SJSA1 (cell line): ENCODE measurements at places on chromosomes 6 and 20.

GRCh38 chr6:89204096-89204495, 13.1 kb downstream of the GABRR1 start:
- H3K27ac ChIP-seq: no peak overlapping the region
- no peaks in the 10 kb centered on the region for H3K36me3 ChIP-seq
- no peaks in the 10 kb centered on the region for H3K4me1 ChIP-seq
- DNase-seq: no peak

- no peak overlapping the region for H3K4me3 ChIP-seq
- no peaks in the 10 kb centered on the region for H3K4me1 ChIP-seq
- H3K27me3 ChIP-seq: no peaks in the 10 kb centered on the region
- no peaks in the 10 kb centered on the region for H3K36me3 ChIP-seq
Measured at GRCh38 chr6:73644030-73644429, 9.8 kb downstream of the SLC17A5 start.

DNA sequence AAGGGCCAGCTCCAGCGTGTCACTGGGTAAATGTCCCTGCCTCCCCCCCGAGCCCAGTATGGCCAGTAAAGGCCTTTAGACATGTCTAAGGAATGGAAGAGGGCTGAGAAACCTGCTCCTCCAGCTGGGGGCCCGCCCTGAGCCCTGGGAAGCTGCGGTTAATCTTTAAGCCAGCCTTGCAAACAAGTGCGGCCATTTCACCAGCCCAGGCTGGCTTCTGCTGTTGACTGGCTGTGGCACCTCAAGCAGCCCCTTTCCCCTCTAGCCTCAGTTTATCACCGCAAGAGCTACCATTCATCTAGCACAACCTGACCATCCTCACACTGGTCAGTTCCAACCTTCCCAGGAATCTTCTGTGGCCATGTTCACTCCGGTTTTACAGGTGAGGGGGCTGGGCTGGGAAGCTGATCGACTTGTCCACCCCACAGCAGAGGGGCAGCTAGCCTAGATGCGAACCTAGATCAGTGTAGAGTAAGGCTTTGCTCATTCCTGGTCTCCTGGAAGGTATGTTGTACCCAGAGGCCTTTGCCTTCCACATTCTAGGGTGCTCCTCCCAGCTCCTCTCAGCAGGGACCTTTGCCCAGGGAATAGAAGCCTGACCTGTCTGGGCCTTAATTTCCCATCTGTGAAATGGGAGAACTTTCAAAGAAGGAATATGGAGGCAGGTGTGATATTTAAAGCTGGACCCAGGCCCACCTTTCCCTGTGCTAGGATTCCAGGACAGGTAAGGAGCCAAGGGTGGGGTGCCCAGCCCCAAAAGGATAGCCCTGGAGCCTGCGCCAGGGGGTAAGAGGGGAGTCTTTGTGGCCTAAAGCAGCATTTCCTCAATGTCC, 1.2 kb upstream of the SRC start:
- no peak for DNase-seq
- peaks cover 24% of the 10 kb centered on the region for H3K4me1 ChIP-seq
- H3K4me3 ChIP-seq: no peak overlapping the region

- no peaks in the 10 kb centered on the region for H3K4me1 ChIP-seq
- no peak overlapping the region for H3K27ac ChIP-seq
- no peaks in the 10 kb centered on the region for H3K27me3 ChIP-seq
- H3K4me3 ChIP-seq: no peak overlapping the region
Measured at GRCh38 chr6:119627908-119628669, 278.5 kb upstream of the MAN1A1 start.

DNA sequence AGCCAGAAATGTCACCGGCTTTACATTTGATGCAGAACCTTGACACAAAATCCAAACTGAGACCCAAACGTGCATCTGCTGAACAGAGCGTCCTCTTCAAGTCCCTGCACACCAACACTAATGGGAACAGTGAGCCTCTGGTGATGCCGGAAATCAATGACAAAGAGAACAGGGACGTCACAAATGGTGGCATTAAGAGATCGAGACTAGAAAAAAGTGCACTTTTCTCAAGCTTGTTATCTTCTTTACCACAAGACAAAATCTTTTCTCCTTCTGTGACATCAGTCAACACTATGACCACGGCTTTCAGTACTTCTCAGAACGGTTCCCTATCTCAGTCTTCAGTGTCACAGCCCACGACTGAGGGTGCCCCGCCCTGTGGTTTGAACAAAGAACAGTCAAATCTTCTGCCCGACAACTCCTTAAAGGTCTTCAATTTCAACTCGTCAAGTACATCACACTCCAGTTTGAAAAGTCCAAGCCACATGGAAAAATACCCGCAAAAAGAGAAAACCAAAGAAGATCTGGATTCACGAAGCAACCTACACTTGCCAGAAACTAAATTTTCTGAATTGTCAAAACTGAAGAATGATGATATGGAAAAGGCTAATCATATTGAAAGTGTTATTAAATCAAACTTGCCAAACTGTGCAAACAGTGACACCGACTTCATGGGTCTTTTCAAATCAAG, 108.4 kb downstream of the RTN4IP1 start:
- H3K4me1 ChIP-seq: peaks cover 36% of the 10 kb centered on the region
- DNase-seq: no peak
- no peaks in the 10 kb centered on the region for H3K27me3 ChIP-seq
- no peak overlapping the region for H3K27ac ChIP-seq
- peaks cover 5% of the 10 kb centered on the region for H3K36me3 ChIP-seq
- no peak overlapping the region for H3K4me3 ChIP-seq

GRCh38 chr6:159080217-159080976, 35.6 kb upstream of the TAGAP start:
- H3K4me3 ChIP-seq: no peak overlapping the region
- H3K36me3 ChIP-seq: no peaks in the 10 kb centered on the region
- H3K4me1 ChIP-seq: peaks cover 59% of the 10 kb centered on the region
- H3K27ac ChIP-seq: peak overlapping the region; percentile 24
- H3K27me3 ChIP-seq: no peaks in the 10 kb centered on the region
- no peak for DNase-seq

DNA sequence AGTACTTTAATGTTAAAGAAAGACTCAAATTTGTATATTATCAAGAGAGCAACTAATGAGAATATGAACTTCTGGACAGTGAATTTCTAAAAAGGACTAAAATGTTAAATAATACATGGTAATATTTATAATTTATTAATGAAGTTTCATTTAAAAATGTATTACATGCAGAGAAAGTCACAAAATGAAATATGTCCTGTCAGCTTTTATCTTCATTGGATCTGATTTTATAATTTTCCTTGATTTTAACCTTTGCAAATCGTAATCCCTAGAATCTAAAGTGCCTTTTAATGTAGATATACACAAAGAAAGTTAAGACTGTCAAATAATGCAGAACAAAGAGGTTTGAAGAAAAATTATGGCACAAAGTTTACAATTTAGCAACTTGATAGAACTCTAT, 16.4 kb downstream of the ANKEF1 start:
- H3K36me3 ChIP-seq: no peaks in the 10 kb centered on the region
- H3K27ac ChIP-seq: no peak overlapping the region
- no peaks in the 10 kb centered on the region for H3K4me1 ChIP-seq

DNA sequence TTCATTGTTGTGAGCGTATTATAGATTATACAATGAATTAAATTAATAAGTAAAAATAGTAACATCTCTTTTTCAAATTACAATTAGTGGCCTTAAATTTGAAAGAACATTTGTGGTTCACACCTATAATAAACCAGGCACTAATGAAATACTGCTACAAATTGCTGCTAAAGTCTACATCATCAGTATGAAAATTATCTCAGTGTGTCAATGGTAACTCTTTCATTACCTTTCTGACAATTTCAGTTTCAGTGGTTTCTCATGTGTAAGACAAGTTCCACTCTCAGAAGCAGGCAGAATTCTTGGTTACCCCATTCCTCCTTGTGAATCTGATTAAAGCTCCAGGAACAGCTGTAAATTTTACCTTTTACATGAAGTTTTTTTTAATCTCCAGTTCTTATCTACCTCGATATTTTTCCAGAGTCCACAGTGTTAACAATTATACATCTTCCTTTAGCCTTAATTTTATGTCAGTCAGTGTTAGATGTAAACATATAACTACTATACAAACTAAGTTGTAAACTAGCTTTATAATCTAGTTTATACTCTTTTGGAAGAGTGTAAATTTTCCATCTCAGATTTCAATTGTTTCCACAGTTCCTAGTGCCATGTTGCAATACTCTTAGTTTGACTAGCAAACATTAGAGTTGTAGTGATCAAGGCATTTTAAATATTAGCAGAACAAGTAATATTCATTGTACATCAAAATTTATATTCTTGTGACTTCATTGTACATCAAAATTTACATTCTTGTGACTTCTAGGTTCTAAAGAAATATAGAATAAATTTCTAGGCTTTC, 1038.4 kb downstream of the EPHA7 start:
- DNase-seq: no peak
- H3K27me3 ChIP-seq: no peaks in the 10 kb centered on the region
- H3K27ac ChIP-seq: no peak overlapping the region
- H3K4me1 ChIP-seq: no peaks in the 10 kb centered on the region

GRCh38 chr6:52574709-52575501, 2.0 kb downstream of the TRAM2 start:
- peak overlapping the region; percentile 60 for H3K27ac ChIP-seq
- DNase-seq: peak; percentile 73
- H3K36me3 ChIP-seq: peaks cover 48% of the 10 kb centered on the region
- no peaks in the 10 kb centered on the region for H3K27me3 ChIP-seq
- peak overlapping the region; percentile 89 for H3K4me3 ChIP-seq
- H3K4me1 ChIP-seq: peaks cover 50% of the 10 kb centered on the region
